ENCODE measurements at places on chromosomes 12 and 14.

DNA sequence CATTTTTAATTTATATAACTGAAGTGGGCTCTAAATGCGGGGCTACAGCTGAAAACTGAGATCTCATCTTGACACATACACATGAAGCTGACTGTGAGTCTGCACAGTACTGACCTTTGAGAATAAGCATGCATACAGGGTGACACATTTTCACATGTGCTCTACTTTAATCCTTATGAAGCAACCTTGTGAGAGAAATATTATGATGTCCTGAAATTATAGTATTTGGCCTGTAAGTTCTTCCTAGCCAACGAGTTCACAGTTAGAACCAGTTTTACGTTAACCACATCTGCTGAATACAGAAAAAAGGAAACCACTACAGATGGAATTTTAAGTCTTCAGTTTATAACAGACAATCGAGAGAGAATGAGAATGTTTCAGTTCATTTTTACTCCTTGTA is 70.3 kb downstream of the SPPL3 start:
- no peak for DNase-seq

DNA sequence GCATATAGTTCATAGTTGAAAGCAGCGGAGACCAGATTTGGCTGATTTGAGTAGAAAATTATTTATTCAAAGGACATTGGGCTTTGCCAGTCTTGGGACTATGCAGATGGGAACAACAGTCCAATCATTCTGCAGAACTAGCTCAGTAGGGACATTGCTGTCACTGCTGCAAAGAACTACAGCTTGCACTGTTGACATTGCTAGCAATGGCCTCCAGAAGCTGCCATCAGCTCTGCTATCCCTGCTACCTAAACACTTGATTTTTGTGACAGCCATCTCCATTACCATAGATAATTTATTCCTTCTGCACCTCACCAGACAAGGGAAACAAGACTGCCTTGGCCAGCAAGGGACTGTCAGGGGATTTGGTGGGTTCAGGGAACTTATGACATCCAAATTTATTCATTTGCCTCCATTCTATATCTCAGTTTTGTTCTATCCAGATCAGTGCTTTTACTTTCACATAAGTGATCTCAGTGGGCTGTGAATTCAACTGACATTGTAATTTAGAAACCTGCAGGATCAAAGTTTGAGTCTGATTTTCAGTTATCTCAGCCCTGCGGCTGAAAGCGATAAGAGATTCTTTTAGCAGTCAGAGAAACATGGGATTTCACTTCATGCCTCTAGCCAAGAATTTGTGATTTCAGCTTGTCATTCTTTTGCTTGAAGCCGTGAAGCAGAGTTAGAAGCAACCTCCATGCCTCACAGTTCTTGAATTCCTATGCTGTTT is 136.7 kb upstream of the FBXO33 start:
- DNase-seq = no peak

GRCh38 chr12:12883369-12884001 is 7.9 kb upstream of the GPRC5A start:
- DNase-seq = no peak

- DNase-seq = peak; percentile 52
These were observed 42.1 kb downstream of the B4GALNT3 start for GRCh38 chr12:501722-502447.

DNA sequence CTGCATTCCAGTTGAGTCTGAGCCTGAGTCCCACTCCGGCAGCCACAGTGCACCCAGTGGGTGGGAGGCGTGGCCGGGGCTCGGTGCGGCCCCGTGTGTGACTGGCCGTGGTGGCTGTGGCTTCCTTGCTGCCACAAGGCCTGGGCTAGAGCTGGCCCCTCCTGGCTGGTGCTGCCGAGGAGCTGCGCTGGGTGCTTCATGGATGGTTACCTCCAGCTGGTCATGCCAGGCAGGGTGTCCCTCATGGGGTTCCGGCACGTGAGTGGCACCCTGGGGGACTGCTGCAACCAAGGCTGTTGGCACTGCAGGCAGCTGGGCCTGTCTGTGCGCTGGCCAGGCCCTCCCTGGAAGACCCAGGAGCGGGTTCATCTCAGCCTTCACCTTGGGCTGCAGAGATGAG is 62.7 kb downstream of the KIF26A start:
- DNase-seq = no peak

- peak; percentile 96 for DNase-seq
These were observed 167.4 kb upstream of the RGS6 start for GRCh38 chr14:71764701-71765382.

GRCh38 chr12:50525422-50525821 is 20.6 kb downstream of the DIP2B start:
- DNase-seq = no peak

DNA sequence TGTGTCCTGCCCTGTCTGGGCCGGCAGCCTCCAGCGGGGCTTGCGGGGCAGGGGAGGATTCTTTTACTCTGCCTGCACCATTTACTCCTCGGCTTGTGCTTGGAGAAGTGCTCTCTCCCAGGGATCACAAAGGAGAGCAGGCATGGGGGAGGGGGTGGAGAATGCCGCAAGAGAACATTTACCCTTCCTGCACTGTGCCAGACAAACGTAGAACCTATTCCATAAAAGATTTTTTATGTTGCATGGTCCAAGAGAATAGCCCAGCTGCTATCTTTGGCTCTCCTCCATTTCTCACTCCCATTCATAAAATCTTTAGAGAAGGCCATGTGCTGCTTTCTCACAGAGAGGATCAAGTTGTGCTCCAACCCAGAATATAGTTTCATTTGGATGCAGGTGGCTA is 159.4 kb downstream of the SPTSSA start:
- no peak for DNase-seq

GRCh38 chr14:80124794-80125193 is 86.5 kb downstream of the DIO2 start:
- no peak for DNase-seq

DNA sequence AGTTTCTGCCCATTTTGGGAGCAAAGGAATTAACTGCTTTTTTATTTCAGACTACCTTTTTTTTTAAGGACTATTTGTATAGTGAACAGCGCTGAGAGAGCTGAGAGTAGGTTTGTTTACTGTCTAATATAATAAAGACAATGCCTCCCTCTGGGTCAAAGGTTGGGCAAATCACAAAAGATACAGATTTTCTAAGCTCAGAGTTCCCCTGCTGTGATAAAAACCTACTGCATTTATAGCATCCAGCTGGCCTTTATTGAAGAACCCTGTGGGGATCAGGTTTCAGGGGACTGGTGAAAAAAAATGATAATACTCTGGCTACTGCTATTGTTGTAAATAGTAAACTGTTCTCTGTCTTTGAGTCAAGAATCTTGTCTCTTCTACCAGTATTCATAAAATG is 28.7 kb downstream of the CCDC59 start:
- no peak for DNase-seq

DNA sequence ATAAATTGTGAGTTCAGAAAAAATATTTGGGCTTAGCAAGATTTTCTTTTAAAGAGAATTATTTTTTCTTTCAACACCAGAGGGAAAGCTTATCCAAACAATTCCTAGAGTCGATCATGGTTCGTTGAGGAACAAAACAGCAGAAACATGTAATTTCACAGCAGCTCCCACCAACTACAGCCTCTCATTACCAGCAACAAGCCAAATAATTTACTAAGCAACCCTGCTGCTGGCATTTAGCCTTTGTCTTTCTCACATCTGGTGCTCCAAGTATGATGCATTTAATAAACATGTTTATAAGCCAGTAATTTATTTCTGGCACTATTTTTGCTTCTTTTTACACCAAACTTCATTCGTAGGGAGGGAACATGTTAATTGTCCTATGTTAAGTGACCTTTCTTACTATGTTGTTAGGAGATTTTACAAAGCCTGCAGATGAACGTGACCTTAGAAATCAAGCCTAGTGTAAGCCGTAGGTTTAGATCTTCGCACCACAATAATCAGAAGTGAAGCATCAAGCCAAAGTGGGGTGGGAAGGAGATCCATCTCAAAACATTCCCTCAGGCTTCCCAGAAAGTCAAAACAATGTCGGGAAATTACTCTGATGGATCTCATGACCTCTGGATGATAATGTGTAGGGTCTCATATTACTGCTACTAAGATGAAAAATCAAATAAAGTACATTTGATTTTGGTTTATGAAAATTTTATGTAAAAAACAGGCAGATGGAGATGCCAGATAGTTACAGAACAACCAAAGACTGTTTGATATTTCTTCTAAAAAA is 128.4 kb downstream of the RPAP3 start:
- DNase-seq = peak; percentile 9

- no peak for DNase-seq
These were observed 86.6 kb downstream of the FOXN4 start for GRCh38 chr12:109222496-109222895.

GRCh38 chr12:77328326-77328725 is 263.0 kb upstream of the E2F7 start:
- no peak for DNase-seq

GRCh38 chr12:103728323-103728722 is 112.7 kb downstream of the NT5DC3 start:
- DNase-seq = no peak

DNA sequence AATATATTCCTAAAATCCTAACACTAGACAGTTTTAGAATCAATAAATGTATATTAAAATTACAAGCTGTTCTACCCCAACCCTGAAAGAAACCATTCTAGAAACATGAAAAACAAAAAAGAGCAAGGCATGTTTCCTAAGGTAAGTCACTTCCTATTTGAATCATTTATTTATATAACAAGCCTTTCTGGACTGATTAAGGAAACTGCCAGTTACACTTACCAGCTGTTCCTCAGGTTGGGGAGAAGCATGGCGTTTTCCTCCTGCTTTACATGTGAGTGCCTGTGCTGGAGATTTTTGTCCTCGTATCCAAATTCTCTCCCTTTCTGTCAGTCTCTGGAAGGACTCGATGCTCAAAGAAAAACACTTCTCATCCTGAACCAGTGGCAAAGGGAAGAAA is 183.3 kb downstream of the EFCAB11 start:
- no peak for DNase-seq

DNA sequence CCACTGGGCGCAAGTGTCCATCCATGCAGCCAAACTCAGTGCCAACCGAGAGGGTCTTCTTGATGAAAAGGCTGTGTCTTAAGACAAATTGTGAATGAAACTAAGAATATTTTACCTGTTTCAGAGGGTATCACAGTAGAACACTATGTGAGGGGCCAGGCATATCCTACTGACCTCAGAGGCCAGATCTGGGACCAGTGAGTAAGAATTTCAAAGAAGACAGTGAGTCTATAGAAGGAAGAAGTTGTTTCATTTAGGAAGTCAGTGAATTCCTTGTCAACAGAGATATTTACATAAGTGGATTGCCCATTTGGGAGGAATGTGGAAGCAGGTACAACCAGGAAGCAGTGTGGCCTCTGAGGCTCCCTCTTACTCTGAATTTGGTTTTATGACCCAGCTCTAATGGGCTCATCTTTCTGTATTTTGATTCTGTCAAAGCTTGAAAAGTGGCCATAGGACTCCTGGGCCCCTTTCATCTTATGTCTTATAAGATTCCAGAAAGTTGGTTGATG is 137.4 kb downstream of the ZNF664 start:
- DNase-seq = no peak

- DNase-seq = no peak
These were observed 585.6 kb downstream of the GALC start for GRCh38 chr14:87407344-87407743.

Measured in NCI-H82 (cell line).